Posterior vena cava (tissue), 2 donors: ENCODE measurements at places on chromosomes 7 and 10. TPM values are rescaled to one million over a fixed set of nuclear protein-coding genes. Genes with fewer than 3 reads are reported as not detected.

Gene CPVL
- total RNA-seq, result 44.9 TPM

Gene PODXL
- total RNA-seq, result 46.7 TPM

Gene KAT6B
- 35.0 TPM for total RNA-seq

Gene OR9A2
- total RNA-seq, result not detected

Gene ASZ1
- total RNA-seq, result not detected

Gene MSMB
- total RNA-seq, result not detected

Gene DGKB
- total RNA-seq, result 0.32 TPM

Gene SHH
- not detected for total RNA-seq

Gene PPA1
- 98.4 TPM for total RNA-seq

Gene VWDE
- total RNA-seq, result 0.10 TPM

Gene IFIT1B
- 0.14 TPM for total RNA-seq

Gene LUC7L2
- 77.5 TPM for total RNA-seq

Gene SPACDR
- 0.62 TPM for total RNA-seq

Gene SLC26A4
- 0.57 TPM for total RNA-seq

Gene SLC16A9
- 1.7 TPM for total RNA-seq

Gene NEUROG3
- not detected for total RNA-seq

Gene SUN3
- not detected for total RNA-seq

Gene UNC5B
- total RNA-seq, result 7.1 TPM

Gene MRLN
- not detected for total RNA-seq

Gene NUDT13
- 2.0 TPM for total RNA-seq

Gene ABCB4
- 3.7 TPM for total RNA-seq
